H1 (cell line): ENCODE measurements at places on chromosomes 16 and 17. TPM values are rescaled to one million over a fixed set of nuclear protein-coding genes. Genes with fewer than 3 reads are reported as not detected.

- peaks cover 2% of the 10 kb centered on the region; the same call in 1 of the 2 replicates for H3K4me1 ChIP-seq
- no peak overlapping the region for H3K4me3 ChIP-seq
- H3K36me3 ChIP-seq, result no peaks in the 10 kb centered on the region
- H3K27ac ChIP-seq, result no peak overlapping the region
Observed at GRCh38 chr17:57234739-57235092, 21.6 kb upstream of the MSI2 start.

- no peak for DNase-seq
- no peak overlapping the region for H3K4me3 ChIP-seq
- H3K4me1 ChIP-seq, result no peaks in the 10 kb centered on the region
- no peak overlapping the region for H3K27ac ChIP-seq
- no peaks in the 10 kb centered on the region for H3K36me3 ChIP-seq
Observed at GRCh38 chr17:27265333-27265732, 28.6 kb upstream of the WSB1 start.

GRCh38 chr16:68469796-68470460 is 21.6 kb upstream of the SMPD3 start:
- no peak overlapping the region for H3K27ac ChIP-seq
- no peak overlapping the region for H3K4me3 ChIP-seq
- no peaks in the 10 kb centered on the region for H3K27me3 ChIP-seq
- DNase-seq, result no peak

The MT1M gene
- not detected in 2 replicates for total RNA-seq

GRCh38 chr16:31427441-31428278 is 500 bp downstream of the COX6A2 start:
- no peak overlapping the region for H3K27ac ChIP-seq
- DNase-seq, result no peak
- peaks cover 24% of the 10 kb centered on the region for H3K27me3 ChIP-seq
- no peaks in the 10 kb centered on the region; the same call in 1 of the 2 replicates for H3K4me1 ChIP-seq
